ENCODE measurements at places on chromosomes 16 and 17.

DNA sequence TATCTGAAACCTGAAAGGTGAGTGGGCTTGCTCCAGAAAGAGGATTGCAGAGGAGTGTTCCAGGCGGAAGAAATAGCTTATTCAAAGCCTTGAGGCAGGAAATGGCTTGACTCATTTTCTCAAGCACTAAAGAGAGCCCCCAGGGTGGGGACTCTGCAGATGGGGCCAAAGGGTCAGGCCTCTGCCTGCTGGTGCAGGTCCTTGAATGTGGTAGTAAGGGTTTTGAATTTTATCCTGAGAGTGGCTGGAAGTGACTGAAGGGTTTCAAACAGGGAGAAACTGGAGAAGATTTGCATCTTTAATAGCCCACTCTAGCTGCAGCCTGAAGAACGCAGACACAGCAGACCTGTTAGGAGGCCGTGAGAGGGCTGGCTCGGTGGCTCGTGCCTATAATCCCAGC is 144.4 kb downstream of the CCT6B start:
- DNase-seq, result no peak

- no peak for DNase-seq
Measured at GRCh38 chr16:9481747-9482730, 390.6 kb downstream of the HAPSTR1 start.

DNA sequence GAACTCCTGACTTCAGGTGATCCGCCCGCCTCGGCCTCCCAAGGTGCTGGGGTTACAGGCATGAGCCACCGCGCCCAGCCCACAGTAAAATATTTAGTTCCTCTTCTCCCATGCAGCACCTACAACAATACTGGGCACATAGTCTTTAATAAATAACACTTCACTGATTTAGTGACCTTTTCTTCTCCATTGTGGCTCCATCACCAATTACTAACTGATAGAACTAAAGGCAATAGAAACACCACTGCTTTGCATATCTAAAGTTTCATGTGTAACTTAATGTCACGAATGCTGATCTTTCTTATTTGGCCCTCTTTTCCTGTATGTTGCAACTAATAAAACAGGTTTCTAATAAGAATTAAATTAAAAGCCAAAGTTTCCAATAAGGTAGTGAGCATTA is 38.9 kb downstream of the TRIM37 start:
- DNase-seq, result no peak

DNA sequence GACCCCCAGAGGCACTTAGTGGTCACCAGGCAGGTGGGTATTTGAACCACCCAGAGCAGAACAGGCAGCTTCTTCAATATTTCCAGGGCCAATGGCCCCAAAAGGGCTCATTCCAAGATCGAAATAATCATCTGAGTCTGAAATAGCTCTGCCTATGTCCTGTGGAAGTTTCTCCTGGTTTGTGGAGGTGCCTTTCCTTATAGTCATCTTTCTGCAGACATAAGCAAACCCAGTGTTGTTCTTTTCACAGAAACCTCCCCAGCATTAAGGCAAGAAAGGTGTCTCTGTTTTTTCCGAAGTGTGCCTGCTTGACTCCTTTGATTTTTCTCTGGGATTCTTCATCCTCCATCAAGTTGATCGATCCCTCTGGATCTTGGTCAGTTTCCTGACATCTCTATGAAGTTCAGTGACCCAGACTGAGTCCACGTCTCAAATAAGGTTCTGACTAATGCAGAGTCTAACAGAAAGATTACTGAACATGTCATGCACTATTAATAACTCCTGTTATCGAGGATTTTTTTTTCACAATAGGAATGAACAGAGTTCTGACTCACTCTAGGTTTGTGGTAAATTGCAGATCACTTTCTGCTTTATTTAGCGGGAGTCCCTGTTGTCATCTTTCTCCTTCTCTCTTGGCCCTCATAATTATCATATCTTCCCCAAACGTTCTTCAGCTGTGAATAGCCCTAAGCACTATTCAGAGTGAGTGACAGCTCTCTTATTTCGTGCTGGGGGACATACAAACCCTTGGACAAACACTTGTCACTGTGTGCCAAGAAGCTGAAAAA is 1.5 kb downstream of the LRRC3C start:
- no peak for DNase-seq

GRCh38 chr17:82320956-82321927 is 3.8 kb upstream of the CD7 start:
- DNase-seq, result no peak

DNA sequence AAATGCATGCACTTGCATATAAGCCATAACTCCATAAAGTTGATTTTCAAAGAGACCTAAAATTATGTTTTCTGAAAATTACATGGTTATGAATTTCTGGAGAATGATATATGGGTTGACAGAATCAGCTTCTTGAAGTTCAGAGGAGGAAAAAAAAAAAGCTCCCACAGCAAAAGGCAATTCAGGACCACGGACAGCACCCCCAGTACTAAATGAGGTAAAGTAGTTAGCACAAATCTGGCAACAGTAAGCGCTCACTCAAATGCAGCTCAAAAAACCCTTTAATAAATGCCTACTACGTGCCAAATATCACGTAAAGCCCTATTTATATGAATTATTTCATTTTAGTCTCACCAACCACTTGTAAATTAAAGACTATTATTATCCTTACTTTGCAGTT is 135.2 kb downstream of the SHISA9 start:
- DNase-seq, result no peak

DNA sequence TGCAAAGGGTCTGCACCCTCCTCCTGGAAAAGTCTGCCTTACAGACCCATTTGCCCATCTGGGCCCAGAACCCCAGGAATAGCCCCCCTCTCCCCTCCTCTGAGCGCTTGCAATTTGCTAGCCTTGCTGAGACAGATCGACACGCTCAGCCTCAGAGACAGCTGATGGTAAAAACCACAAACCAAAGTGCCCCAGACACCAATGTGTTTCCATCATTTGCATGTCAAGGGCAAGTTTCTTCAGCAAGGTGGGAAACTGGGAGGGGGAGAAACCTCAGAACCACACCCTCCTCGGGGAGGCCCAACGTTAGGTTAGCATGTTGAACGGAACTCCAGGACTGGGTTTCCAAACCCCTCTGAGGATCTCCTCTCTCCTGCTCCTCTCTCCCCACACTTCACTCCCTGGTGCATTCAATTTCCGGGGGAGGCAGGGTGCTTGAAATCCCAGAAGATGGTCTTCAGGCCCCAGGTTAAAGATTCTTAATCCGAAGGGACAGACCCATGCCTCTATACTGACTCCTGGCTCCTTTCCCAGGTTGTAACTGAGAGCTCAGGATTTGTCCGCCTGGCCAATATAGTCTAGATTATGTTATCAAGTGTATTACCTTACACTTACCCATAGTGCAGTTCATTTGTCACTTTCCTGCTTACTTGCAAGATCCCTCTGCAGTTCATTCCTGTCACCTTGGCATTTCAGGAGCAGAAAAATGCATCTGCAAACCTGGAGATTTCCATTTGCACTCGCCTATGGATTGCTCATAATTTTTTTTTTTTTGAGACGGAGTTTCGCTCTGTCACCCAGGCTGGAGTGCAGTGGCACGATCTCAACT is 1.3 kb upstream of the CUEDC1 start:
- DNase-seq, result no peak

- DNase-seq, result no peak
Measured at GRCh38 chr16:87919681-87919994, 16.7 kb downstream of the CA5A start.

DNA sequence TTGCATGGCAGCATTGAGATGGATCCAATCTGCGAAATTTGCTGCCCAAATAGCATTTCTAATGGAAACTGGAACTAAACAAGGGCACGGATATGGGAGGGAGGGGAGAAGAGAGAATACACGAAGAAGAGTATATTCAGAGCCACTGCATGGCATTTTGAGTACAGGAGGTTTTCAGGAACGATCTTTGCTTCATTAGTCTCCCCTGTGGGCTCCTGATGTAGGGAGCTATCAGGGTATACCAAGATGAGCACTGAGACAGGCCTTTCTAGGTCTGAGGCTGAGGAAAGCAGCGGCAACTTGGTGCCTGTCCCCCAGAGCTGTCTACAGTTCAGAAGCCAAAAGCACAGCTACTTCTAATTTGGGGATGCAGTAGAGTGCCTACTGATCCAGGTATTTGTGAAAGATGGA is 257.7 kb upstream of the PMFBP1 start:
- no peak for DNase-seq

All from thoracic aorta (tissue), 2 donors.